ENCODE measurements at places on chromosomes 1 and 21.

DNA sequence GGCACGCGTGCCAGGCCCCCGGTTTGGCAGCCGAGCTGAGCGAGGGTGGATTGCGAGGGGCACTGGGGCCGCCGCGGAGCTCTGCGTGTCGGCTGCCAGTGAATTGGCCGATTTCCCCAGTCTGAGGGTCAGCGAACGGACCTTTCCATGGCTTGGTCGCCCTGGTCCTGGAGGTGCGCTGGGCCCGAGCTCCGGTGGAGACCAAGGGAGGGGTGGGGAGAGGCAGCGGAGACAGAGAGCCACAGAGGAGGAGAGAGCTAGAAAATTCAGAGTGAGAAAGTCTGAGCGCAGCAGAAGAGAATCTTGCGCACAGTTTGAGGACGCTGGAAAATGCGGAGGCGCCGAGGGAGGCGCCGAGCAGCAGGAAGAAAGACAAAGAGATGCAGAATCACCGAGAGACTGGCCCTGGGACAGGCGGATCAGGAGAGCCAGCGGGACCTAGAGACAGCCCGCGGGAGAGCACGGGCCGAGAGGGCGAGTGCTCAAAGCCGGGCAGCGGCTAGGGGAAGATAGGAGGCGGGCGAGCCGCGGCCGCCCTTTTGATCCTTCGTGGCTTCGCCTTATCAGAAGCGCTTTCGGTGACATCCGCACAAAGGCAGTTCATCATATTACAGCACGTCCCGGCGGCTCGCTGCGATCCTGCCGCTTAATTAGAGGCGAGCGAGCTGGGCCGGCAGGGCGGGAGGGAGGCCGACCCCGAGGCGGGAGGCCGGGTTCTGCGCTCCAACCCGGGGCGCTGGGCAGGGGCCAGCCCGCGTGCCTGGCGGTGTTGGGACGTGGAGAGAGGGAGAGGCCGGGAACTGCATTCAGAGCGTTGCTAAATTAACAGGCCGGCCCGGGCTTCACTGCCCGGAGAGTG is 12.7 kb downstream of the PAX7 start:
- peak; percentile 63 for DNase-seq

DNA sequence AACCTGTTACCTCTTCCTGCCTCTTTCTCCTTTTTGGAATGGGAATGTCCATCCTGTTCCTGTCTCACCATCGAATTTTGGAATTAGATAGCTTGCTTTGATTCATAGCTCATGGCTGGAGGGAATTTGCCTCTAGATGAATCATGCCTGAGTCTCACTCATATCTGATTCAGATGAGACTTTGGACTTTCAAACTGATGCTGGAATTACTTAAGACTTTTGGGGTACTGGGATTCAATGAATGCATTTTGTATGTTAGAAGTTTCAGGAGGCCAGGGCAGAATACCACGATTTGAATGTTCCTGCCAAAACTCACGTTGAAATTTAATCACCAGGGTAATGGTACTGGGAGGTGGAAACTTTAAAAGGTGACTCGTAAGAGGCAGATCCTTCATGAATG is 132.4 kb downstream of the DSCAM start:
- DNase-seq: no peak

GRCh38 chr1:23477359-23478144 is 6.4 kb downstream of the ASAP3 start:
- DNase-seq: no peak

- no peak for DNase-seq
Observed at GRCh38 chr1:85153149-85153891, 47.5 kb downstream of the SYDE2 start.

GRCh38 chr1:52707927-52708655 is 9.9 kb upstream of the COA7 start:
- no peak for DNase-seq

GRCh38 chr1:31970873-31971272 is 32.7 kb upstream of the PTP4A2 start:
- DNase-seq: no peak

DNA sequence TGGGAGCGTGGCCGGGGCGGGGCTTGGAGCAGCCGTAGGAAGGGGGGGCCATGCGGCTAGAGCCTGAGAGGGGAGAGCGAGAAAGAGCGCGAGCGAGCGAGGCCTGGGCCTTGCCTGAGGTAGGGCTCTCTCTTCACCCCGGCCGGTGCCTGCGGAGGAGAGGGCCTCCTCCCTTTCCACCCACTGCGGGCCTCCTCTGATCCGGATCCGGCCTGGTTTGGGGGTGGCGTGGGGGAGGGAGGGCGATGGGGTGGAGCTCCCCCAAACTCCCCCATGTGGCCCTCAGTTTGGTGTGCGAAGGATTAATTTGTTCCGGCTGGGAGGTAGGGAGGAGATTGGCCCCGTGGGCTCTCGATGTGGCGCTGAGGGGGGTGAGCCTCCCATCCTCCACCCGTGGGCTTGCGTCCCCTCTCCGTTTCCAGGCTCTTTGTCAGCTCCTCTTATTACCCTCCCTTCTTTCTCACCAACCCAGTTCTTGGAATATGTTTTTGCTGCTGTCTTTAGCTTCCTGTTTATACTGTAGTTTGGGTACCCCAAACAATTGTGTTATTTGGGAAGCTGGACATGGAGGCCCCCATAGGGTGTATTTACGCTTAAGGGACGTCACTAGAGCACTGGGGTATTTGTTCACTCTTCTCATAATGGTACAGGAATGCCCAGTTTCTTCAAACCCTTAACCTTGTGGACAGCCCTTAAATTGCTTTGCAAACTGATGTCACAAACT is 685 bp downstream of the UBAP2L start:
- peak; percentile 27 for DNase-seq

- DNase-seq: no peak
Observed at GRCh38 chr21:43733060-43733459, 14.1 kb downstream of the PDXK start.

- DNase-seq: no peak
Observed at GRCh38 chr1:21034725-21035628, 141.7 kb downstream of the EIF4G3 start.

DNA sequence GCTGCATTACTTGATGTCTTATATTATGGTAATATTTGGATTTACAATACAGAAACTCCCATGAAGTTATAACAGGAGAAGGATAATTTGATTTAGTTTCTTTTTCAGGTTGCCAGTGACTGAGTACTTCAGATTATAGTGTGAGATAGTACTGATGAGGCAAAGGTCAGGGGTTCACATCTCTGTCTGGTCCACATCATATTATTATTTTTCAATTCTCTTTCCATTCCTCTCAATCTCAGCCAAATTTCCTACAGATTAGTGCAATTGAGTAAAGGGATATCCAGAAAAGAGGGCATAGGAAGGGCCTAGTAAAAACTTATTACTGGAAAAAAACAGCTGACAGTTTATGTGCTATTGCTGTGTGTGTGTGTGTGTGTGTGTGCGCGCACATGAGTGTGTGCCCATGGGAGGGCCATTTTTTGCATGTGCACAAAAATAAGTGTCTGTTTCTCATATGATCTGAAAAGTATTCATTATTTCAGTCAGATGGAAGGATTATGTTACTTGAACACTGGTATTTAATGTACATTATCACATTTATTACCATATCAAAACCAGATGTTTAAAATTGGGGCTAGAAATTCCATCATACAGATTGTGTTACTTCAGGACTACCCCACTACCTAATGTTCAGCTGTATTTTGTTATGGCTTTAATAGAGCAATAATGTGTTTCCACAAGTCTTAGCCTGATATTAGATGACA is 78.3 kb upstream of the KCNK2 start:
- no peak for DNase-seq

- DNase-seq: no peak
Observed at GRCh38 chr1:201326710-201327109, 43.4 kb downstream of the PKP1 start.

Measured in iPS-NIHi11 (cell line).